ENCODE measurements at places on chromosomes 6 and 20. TPM values are rescaled to one million over a fixed set of nuclear protein-coding genes. Genes with fewer than 3 reads are reported as not detected.

DNA sequence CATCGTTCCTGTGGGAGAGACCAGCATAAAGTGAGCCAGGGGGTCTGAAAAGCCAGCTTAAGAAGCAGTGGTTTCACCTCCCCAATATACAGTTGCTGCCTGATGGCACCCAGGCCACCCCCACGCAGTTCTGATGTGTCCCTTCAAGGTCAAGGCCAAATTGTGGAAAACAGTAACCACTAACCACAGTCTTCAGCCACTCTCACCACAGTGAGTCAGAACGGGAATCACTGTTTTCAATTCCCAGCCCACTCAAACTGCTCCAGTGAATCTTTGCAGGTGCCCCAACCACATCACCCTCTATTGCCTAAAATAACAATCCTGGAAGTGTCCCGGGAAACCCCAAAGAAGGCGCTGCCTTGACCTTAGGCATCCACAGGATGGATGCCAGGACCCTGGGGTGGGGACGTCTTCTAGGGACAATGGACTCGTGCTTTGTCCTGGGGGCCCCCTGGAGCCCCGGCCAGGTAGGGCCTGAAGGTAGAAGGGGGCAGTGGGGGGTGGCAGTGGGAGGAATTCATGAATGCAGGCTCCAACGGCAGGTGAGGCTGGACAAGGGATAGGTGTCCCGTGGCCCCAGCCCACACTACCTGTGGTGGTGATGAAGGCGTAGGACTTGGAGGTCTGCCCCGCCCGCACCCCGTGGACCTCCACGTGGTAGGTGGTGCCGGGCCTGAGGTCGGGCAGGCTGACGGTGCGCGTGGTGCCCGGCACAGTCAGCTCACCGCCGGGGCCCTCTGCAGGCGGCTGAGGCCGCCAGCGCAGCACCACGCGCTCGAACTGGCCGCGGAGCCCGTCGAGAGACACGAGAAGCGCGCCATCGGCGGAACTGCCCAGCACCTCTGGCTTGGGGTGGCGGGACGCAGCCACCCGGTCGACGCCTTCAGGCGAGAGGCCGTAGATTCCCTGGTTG, 22.2 kb downstream of the TNXB start:
- no peak for DNase-seq

DNA sequence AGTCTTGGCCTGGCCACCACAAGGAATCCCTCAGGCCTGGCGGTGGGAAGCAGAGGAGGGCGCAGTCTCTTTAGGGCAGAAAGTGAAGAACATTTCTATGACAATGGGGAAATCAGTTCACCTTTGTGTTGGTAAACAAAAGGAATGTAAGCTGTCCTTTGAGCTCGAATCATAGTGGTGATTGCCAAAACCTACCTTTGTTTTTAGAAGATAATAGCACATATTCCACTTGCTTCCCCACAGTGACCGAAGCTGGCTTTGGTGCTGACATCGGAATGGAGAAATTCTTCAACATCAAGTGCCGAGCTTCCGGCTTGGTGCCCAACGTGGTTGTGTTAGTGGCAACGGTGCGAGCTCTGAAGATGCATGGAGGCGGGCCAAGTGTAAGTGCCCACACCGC, 144.1 kb downstream of the MTHFD1L start:
- no peak for DNase-seq

DNA sequence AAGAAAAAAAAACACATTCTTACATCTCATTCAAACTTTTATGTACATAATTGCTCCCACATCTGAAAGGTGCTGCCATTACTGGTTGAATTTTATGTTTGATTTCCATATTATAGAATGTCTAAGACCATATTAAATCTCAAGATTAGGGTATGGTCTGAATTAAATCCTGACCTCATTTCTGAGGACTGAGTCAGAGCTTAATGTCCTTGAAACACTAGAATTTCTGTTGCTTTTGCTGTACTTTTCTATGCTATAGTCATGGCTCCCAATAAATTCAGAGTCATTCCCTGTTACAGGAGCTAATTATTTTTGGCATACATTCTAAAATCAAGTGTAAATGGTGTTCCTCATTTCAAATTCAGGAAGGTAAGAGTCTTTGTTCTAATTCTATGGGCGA, 285.3 kb upstream of the MANEA start:
- DNase-seq, result no peak

GRCh38 chr20:52610749-52611148, 361.4 kb upstream of the TSHZ2 start:
- no peak for DNase-seq

- no peak for DNase-seq
Measured at GRCh38 chr20:13384132-13384531, 163.1 kb downstream of the ISM1 start.

DNA sequence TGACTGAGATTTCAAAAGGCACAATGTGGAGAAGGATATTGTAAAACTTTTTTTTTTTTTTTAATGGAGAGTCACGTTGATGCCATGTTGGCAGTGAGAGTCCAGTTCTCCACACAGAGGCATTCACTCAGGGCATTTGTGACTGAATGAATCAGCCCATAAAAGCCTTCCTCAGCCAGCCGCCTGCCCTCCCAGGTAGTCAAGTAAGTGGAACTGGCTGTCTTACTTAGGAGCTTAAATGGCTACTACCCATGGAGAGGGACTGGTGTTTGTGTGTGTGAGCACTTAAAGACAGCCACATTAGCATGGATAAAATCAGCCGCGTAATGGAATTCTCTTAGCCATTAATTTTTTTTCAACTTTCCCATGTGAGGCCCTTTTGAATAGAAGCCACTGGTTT, 12.6 kb downstream of the AAR2 start:
- DNase-seq, result no peak

- no peak for DNase-seq
Measured at GRCh38 chr20:61957961-61958715, 107.5 kb downstream of the TAF4 start.

- DNase-seq, result no peak
Measured at GRCh38 chr6:158836625-158837311, 17.6 kb upstream of the EZR start.

- DNase-seq, result peak; percentile 61
Measured at GRCh38 chr6:39137245-39137644, 22.3 kb upstream of the SAYSD1 start.

DNA sequence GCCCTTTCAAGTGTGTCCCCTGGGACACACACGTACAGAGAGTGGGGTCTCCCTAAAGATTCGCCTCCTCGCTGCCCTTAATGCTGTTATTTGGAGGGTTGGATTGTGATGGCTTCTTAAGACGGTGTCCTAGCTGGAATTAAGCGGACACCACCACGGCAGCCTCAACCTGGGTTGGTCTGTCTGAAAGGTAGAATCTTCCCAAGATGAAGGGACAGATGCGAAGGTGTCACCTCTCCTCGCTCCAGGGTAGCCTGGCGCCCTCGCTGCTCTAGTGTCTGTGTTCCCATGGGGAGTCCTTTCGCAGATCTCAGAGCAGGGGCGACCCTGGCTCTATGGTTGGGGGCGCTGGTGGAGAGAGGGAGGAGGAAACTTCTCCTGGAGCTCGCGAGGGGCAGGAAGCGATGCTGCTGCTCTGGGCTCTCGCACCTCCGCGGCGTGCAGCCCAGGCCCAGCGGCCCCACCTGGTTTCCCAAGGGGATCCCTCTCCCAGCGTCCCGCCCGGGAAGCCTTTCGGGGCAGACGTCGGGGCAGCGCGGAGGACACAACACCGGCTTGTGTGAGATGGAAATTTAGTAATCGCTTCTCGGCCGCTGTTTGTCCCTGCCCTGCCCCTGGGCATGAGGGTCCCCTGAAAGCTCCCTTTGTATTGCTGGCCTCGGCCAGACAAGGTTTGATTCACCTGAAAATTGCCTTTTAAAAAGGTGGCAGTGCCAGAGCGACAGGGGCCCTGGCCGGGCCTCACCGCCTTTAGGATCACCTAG, 1.7 kb downstream of the RSPO3 start:
- DNase-seq, result no peak

- peak; percentile 92 for DNase-seq
Measured at GRCh38 chr6:11315743-11316437, 83.4 kb upstream of the NEDD9 start.

DNA sequence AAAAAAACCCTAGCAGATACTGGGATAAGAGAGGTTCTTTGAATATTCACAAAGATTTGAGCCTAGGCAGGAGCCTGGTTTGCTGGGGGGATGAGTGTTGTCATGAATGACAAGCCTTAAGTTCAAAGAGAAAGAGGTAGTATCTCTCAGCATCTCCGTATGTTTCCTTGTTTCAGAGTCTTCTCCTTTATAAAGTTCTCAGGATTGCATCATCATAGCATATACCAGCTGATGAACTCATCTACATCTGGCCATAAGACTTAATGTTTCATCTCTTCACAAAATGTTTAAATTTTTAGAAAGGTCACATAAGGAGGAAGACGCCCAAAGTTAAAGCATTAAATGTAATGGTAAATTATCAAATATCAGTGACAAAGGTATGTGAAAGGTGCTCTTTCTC, 17.1 kb downstream of the DEFB114 start:
- DNase-seq, result no peak

- DNase-seq, result no peak
Measured at GRCh38 chr6:55100686-55101085, 73.6 kb upstream of the HCRTR2 start.

DNA sequence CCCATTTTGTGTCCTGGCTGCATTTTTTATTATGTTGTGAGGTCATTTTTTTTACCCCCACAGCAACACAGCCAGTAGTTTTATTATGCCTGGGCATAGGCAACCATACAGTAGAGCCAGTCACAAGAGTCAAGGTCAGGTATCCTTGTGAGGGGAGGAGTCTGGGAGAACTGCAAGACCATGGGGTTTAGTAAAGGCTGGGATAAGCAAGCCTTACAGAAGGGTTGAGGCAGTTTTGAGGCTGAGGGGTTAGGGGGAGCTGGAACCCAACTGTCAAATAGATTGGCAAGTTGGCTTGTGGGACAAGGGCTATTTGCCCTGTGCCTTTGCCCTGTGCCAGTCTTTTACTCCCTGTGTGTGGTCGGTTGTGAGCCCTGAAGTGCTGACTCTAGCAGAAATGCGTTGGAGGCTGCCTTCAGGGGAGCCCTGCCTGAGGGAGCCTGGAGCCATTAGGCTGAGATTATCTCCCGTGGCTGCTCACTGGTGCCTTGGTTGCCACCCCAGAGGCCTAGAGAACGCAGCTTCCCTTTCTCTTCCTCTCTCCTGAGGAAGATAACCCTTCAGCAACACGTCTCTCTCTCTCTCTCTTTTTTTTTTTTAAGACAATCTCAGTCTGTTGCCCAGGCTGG, 31.1 kb downstream of the RALY start:
- no peak for DNase-seq

- peak; percentile 49 for DNase-seq
Measured at GRCh38 chr20:6178537-6178936, 55.7 kb upstream of the FERMT1 start.

DNA sequence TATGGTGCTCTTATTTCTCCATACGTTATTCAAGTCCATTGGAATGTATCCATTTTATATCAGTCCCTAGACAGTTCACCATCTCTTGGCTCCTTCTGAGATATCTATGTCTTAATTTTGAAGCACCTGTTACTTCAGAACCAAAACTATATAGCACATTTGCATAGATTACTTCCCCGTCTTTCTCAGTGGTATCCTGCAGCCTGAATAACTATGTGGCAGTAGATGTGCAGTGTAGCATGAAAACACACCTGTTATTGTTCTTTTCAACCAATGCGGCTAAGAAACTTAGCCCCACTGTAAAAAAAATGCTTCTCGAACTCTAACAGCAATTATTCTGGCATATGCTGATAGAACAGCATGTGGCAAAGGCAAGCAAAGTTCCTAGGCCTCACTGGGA, 1184.4 kb upstream of the ADGRB3 start:
- DNase-seq, result no peak

DNA sequence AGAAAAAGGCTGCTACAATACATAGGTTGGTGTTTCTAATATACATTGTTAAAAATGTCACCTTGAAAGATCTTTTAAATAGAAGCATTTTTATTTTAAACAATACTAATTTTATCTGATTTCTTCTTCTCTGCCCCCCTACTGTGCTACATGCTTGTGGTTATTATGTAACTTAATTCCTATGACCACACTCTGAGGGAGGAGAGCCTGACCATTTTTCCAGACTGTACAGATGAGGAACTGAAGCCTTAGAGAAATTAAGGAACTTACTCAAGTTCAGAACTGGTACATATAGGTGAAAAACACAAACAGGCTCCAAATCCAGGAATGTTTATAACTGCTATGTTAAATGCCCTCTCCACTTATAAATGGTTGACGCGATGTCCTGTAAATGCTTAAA, 43.4 kb upstream of the ARHGAP18 start:
- no peak for DNase-seq

DNA sequence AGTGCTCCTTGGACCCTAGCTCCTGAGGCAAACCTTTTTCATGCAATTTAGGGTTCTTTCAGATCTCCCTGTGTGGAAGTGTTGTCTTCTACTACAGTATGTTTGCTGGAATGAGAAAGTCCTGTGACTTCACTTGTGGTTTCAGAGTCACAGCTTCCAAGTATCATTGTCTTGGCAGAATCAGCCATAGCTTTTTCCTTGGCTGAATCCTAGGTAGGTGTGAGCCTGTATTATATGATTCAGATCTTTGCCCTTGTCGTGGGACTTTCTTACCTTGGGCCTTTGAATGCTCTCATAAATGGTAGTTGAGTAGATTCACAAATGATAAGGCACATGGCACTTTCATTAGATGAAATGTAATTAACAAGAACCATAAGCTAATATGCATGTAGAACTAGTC, 16.5 kb downstream of the CARMIL1 start:
- no peak for DNase-seq

DNA sequence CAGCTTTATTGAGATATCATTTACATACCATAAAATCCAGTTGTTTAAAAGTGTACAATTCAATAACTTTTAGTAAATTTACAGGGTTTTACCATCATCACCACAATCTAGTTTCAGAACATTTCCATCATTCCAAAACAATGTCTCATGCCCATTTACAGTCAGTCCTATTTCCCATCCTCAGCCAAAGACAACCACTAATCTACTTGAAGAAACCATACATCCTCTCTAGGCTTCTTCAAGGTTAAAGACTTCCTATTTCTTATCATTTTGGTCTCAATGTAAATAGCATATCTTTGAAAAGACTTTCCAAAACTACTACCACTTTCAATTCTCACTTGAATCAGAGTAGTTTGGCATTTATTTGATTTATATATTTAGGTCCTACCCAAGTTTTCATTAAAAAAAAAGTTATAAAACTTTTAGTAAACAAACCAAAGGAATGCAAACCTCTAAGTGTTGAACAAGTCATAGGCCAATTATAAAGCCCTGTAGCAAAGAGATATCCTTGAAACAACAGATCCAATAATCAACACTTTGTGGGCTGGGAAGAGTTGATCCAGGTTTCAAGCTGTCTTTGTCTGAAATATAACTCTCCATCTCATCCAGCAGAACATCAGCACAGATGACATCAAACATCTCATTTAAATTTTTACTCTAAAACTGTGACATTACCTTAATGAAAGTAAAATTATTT, 211.3 kb upstream of the RUNX2 start:
- no peak for DNase-seq

- no peak for DNase-seq
Measured at GRCh38 chr6:136969930-136970329, 47.8 kb downstream of the SLC35D3 start.

- no peak for DNase-seq
Measured at GRCh38 chr6:21332077-21332476, 261.5 kb upstream of the SOX4 start.

MUC21 gene
- total RNA-seq, result not detected

RBBP8NL gene
- total RNA-seq, result not detected

AP5S1 gene
- total RNA-seq, result 21.5 TPM

NKX2-4 gene
- total RNA-seq, result not detected

ZFAND3 gene
- total RNA-seq, result 11.7 TPM

E2F1 gene
- total RNA-seq, result 7.6 TPM

BCAS4 gene
- 1.5 TPM for total RNA-seq

PTPRT gene
- total RNA-seq, result not detected

GRIK2 gene
- total RNA-seq, result not detected

SNPH gene
- 1.8 TPM for total RNA-seq

CFAP61 gene
- not detected for total RNA-seq

MICA gene
- total RNA-seq, result 33.2 TPM

RNF144B gene
- 13.9 TPM for total RNA-seq
